ENCODE measurements at places on chromosomes 4 and X.

GRCh38 chrX:13967636-13968035 is 62.1 kb downstream of the GEMIN8 start:
- no peak for DNase-seq

- no peak for DNase-seq
These were observed 664.0 kb upstream of the PCDH7 start for GRCh38 chr4:30056016-30056766.

GRCh38 chrX:131633285-131633917 is 89.5 kb downstream of the OR13H1 start:
- DNase-seq: peak; percentile 29

DNA sequence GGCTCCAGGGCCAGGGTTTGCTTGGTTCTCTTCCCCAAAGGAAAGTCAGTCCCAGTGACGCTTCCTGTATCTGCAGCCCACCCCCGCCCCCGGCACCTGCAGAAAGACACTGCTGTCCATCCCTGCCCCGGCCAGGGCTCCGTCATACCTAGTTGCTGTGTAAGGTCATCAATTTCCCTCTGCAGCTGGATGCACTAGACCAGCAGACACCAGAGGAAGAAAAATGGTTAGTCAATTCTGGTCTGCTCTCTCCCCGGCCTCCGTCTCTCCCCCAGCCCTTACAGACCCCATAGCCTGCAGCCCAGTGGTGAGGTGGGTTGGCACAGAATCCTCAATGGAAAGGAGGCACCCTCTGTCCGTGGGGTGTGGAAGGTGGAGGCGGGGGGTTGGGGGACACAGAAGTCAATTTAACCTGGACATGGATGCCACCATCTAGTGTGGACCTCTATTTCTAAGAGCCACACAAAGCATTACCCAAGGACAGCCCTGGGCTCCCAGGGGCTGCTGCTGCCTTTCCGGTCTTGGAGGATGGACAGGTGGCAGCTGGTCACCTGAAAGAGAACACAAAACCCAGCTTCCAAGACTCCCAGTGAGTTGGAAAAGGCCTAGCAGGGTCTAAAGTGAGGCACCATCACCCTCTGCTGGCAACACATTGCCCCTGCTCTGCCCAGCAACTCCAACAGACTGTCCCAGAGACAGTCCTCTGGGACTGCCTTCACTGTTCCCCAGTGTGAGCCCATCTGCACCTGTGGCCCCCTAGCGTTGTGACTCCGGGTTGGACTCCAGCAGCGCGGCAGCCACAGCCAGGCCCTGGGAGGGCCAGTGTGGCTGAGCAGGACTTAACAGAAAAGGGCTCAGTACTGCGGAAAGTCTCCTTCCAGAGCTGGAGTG is 40.2 kb upstream of the NHSL2 start:
- DNase-seq: peak; percentile 68

DNA sequence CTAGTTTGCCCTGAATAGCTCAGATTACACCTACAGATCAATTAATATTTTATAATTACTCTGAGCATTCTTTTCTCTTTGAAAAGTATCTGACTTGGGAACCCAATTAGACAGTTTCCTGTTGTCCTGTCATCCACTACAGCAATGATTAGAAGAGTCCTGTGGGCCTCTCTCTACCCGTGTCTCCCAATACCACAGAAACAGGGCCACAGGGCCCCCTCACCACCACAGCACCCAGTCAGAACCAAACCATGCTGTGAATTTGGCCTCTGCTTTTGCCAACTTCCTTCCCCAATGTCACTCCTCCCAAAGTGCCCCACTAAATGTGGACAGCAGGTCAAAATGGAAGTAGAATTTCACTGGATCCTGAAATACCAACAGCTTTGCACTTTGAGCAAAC is 10.3 kb downstream of the USP46 start:
- no peak for DNase-seq

DNA sequence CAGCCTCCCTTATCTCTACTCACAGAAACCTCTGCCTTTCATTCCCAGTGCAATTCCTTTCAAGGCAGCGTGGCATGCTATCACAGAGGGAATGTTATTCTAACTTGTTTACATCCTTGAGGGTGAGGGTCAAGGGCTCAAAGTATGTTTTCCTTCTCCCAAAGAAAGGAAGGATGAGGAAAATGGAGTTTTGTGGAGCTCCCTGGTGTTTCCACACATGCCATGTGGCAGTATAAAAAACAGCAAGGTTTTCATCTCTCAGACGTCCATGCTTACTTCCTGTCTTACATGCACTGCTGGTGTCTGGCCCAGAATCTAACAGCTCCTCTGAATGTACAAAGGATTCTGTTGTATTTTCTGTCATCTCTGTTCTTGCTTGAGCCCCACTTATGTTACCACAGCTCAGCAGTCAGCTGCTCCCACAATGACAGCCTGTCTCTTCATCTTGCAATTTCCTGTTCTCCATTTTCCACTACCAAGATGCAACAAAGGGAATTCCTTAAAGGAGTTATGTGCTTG is 128.0 kb downstream of the SNCA start:
- DNase-seq: peak; percentile 44

GRCh38 chrX:20863649-20864048 is 510.6 kb upstream of the CNKSR2 start:
- peak; percentile 69 for DNase-seq

GRCh38 chr4:118280501-118281218 is 72.1 kb downstream of the PRSS12 start:
- DNase-seq: peak; percentile 89

Data from G401 (cell line).